ENCODE measurements at places on chromosomes 3 and 15.

DNA sequence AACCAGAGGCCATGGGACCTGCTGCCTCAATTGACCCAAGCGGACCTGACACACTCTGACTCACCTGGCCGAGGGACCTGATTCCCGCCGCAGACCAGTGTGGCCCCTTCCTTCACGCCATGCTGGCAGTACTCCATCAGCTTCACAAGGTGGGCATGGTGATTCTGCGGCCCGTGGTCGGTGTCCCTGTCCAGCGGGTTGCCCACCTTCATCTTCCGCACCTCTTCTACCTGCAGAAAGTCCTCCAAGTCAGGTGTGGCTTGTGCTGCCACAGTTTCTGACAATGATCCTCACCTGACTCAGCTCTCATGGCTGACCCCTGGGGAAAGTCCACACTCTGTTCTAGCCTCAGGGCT lies 25.9 kb upstream of the SLC41A3 start:
- no peak for DNase-seq

- no peak for DNase-seq
These were observed 23.8 kb downstream of the CYFIP1 start for GRCh38 chr15:22956257-22956977.

GRCh38 chr3:151085889-151086483 lies 522 bp downstream of the MED12L start:
- DNase-seq = no peak

GRCh38 chr15:66862940-66863335 lies 160.9 kb downstream of the SMAD6 start:
- peak; percentile 61 for DNase-seq

GRCh38 chr15:37537802-37538201 lies 396.6 kb upstream of the TMCO5A start:
- DNase-seq = no peak

GRCh38 chr3:123261666-123262065 lies 59.9 kb downstream of the SEC22A start:
- no peak for DNase-seq

GRCh38 chr3:114669614-114670013 lies 375.8 kb downstream of the TIGIT start:
- DNase-seq = no peak

DNA sequence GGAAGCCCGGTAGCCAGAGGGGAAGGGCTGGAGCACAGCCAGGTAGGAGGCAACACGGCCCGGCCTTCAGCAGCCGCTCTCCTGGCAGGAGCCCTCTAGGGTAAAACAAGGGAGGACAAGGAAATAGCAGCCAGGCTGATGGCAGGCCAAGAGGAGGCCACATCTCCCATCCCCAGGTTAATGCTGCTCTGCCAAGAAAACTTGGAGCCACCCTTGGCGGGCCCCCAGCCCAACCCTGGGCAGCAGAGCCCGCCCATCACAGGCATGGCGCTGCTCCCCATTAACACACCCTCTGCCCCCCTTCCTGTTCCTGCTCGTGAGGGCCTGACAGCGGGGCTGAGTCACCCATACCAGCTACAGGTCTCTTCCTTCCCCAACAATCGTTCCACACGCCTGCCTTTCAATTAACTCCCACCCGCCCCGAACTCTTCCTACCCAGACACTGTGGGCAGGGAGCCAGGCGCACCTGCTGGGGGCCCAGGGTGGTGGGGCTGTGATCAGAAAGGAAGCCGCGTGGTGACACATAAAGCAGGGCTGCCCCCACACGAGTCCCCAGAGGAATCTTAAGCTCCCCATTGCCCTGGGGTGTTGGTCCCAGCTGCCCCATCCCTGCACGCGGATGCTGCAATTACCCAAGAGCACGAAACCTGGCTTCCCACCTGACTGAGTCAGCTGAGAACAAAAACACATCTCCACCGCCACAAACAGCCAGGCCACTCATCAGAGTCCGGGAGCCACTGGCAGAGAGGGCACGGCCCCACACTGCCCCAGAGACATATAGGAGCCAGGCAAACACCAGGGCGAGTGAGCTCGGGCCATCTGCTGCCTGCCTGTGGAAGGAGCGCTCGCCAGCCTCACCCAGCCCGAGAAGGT lies at the start of gene C15orf62:
TSS of gene C15orf62 (plus strand) at position 707 of the 873 bp plus-strand sequence. CDS start 516 bp downstream, outside the sequence.
- peak; percentile 64 for DNase-seq

DNA sequence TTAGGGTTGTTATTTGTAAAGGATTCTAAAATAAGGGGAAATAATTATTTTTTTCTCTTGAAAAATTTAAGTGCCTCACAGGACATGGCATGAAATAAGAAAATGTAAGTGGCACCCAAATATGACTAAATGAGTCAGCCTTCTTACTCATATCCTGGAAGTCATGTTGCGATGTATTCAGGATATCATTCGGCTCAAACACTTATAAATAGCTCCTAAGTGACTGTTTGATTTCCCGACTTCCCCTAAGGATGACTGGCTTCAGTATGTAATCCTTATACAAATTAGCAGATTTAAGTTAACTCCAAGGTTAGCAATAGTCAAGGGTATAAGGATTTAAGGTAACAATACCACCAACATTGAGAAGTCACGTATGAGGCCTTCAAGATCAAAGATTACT lies 57.3 kb upstream of the OSTN start:
- DNase-seq = no peak

DNA sequence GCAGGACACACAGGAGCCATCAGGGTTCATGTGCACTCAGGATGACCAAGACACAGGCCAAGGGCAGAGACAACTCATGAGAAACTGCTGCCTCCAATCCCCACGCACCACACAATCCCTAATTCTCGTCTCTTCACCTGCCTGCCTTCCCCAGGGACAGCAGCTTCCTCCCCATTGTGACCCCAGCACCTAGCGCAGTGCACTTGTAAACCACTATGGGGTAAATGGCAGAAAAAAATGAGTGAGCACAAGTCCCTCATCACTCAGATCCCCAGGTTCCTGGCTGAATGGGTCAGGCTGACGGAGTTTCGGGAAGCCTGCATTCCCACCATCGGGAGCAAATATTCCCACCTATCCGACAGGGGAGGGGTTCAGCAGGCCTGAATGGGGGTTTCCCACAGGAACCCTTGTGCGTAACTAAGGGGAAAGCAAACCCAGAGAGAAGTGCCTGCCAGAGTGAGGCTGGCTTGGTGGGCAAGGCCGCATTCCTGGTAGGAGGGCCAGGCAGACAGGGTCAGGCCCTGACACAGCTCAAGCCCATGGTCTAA lies 18.8 kb downstream of the PLXNB1 start:
- no peak for DNase-seq

DNA sequence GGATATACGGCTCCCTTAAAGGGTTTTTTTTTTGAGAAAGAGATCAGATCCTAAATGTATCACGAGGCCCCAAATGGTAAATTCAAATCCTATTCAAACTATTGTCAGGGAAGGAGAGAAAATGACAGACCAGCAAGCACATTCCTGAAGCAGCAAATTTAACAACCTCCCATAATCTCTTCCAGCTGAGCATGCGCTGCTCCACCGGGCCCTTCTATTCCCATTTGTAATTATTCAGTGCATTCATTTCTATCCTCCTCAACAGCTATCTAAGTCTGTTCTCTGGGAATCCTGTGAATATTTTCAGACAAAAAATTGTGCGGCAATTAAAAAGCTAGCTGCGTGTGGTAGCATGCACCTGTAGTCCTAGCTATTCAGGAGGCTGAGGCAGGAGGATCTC lies 43.2 kb downstream of the MAGI1 start:
- no peak for DNase-seq

- DNase-seq = no peak
These were observed 1.0 kb downstream of the PDE12 start for GRCh38 chr3:57557085-57557537.

DNA sequence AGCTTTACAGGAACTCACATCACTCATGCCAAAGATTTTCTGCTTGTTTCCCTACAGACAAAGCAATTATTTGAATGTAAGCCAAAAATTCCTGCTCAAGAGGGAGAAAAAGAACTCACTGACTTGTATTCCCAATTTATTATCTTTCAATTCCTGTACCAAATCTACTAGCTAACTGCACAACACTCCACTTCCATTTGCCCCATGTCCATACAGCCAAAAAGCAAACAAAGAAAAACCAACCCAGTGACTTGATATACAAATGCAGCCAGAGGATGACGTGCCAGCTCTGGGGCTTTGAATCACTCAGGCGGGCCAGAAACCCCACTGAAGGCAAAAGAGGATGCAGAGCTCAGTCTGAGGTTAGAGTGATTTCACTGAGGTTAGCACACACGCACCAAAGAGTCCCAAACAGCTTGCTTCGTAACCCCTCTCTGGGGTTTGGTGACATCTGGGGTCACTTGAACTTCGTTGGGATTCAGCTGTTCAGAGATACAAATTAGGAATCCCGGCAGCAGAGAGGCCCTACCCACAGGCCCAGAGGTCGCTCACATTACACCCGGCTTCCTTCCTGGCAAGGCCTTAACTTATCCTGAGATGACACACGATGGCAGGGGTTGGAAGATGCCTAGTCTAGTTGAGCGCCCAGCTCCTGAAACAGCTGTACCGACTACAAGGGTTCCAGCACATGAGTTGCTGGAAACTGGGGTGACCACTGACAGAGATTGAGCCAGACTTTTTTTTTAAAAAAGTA lies 1.6 kb downstream of the RFTN1 start:
- peak; percentile 67 for DNase-seq

DNA sequence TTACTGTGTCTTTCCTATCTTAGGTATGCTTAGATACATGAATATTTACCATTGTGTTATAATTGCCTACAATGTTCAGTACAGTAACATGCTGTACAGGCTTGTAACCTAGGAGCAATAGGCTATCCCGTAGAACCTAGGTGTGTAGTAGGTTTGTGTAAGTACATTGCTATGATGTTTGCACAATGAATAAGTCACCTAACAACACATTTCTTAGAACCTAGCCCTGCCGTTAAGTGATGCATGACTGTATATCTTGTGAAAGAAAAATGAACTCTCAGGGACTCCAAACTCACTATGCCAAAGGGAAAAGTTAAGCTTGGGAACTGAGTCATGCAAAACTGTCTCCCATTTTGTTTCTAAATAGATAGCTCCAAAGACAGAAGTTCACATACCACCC lies 91.5 kb upstream of the ACP3 start:
- DNase-seq = no peak

DNA sequence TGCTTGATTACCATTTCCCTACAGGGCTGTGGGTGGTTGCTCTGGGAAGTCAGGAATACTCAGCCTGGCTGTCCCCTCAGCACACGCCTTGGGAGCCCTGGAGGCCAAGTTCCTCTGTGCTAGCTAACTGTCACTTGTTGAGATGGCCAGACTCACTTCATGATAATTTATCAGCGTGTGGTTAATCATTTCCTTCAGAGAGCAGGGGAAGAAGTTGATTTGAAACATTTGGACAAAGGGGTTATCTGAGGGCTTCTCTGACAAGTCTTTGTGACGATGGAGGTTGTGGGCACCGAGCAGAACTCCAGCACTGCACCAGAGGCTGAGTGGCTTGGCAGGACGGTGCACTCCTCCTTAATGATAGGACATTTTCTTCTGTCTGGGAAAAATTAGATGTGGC lies 61.9 kb downstream of the WHAMM start:
- no peak for DNase-seq

DNA sequence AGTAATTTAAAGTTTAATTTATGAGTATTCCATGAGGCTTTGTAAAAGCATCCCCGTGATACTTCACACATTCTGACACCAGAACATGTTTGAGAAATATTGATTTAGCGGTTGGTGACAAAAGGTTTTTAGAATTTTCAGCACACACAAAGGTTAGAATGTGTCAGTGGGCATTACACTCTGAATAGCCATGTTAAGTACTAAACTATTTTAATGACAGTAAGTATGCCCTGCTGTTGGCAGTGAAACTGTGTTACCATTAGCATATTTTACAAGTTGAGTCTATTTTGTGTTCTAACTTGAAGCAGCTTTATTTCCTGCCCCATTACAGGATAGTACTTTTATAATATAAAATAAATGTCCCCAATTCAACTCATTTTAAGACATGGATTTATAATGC lies 66.5 kb downstream of the ADAMTSL3 start:
- no peak for DNase-seq

GRCh38 chr3:14472471-14473351 lies 67.4 kb downstream of the GRIP2 start:
- DNase-seq = no peak

DNA sequence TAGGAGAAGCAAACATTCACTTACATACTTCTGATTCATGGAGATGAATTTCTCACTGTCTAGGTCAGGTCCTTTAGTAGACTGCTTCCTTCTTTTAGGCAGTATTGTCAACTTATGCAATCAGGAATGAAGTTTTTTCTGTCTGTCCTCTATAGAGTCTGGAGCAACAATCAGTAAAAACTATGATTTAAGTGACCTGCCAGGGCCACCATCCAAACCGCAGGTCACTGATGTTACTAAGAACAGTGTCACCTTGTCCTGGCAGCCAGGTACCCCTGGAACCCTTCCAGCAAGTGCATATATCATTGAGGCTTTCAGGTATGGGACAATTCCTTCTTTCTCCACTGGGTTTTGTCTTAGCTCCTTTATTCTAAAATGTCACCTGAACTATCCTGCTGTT lies 523.1 kb downstream of the ROBO2 start:
- no peak for DNase-seq

- DNase-seq = no peak
These were observed 13.5 kb downstream of the AHSG start for GRCh38 chr3:186626254-186626847.

DNA sequence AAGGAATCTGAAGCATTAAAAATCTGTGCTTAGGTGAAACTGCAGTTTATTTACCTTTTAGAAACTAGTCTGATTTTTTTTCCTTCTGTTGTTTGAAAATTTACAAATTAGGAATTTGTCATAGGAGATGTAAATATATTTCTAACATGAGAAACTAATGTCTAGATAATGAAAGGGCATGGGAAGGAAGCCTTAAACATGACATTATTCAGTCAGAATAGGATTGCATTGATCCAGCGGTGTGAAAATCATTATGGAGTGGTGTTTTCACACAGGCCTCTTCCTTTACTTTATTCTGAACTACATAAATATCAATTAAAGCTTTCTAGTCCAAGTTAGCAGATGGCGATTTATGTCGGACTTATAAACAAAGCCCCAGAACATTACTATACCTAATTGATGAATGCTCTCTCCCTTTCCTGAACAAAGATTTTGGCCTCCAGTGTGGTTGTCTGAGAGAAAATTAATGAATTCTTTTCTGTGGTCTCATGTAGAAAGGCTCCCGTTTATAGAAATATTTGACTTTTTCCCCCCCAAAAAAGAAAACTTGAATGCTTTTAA lies 37.9 kb downstream of the FNDC3B start:
- DNase-seq = no peak

DNA sequence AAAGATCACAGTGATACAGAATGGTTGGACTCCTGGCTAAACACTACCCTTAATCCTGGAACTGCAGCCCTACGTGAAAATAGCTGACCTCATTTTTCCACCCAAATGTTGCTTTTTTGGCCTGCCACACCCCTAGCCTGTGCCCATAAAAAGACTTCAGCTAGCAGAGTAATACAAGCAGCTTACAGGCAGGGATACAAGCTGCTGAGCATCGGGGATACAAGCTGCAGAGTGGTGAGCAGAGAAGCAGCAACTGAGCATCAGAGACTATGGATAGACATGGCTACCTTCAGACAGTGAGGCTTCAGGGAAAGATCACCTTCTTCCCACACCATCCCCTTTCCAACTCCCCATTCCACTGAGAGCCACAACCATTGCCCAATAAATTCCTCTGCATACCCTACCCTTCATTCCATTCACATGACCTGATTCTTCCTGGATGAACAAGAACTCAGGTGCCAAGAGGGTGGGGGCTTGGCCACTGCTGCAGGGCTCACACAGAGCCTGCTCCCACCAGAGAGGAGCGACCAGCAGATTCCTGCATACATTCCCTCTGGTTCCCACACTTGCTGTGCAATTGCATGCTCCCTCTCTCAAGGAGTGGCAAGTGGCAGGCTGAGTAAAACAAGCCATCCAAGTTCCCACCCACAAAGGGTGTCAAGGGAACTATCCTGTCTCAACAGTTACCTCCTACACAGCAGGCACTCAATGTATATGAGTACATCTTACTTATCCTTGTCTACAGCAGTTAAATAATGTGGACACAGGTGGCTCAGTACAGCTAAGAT lies 217.5 kb downstream of the ALCAM start:
- DNase-seq = no peak

Data from stimulated activated CD4-positive, alpha-beta T cell treated with anti-CD3 and anti-CD28 coated beads, Interleukin-1b, Interleukin-23, amount 100 ng/mL, for 4 hours (primary cell).